Activated CD4-positive, alpha-beta T cell treated with anti-CD3 and anti-CD28 coated beads, Interleukin-2, amount 10 ng/mL, durations not matched to agents 7 days and 5 days (primary cell): ENCODE measurements at places on chromosomes 5 and 9. TPM values are rescaled to one million over a fixed set of nuclear protein-coding genes. Genes with fewer than 3 reads are reported as not detected.

DNA sequence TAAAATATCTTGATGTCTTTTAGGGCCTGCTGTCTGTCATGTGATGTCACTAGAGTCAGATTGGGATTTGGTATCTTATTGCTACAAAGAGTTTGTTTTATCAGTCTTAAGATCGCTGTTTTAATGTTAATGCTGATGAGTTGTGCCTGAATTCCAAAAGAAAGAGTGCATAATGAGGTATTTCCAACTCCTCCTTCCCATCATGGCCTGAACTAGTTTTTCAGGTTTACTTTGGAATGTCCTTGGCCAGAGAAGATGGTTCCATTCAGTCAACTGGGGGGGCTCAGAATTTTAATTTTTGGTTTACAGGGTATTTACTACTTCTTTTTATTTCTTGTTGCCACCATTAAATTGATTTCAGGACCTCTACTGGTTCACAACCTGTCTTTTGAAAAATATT lies 74.3 kb upstream of the MARCHF11 start:
- no peaks in the 10 kb centered on the region for H3K27me3 ChIP-seq
- no peak for DNase-seq
- no peaks in the 10 kb centered on the region for H3K4me1 ChIP-seq
- no peaks in the 10 kb centered on the region for H3K36me3 ChIP-seq
- H3K4me3 ChIP-seq, result no peak overlapping the region

Gene PCDHA3
- not detected for total RNA-seq

Gene GDNF
- total RNA-seq, result not detected

Gene LHX6
- not detected for total RNA-seq

GRCh38 chr5:57325678-57326397 lies 152.0 kb downstream of the GPBP1 start:
- H3K36me3 ChIP-seq, result no peaks in the 10 kb centered on the region
- no peak overlapping the region for H3K27ac ChIP-seq
- no peaks in the 10 kb centered on the region for H3K27me3 ChIP-seq
- no peak for DNase-seq

Gene SIT1
- total RNA-seq, result 195 TPM

Gene PKN3
- total RNA-seq, result 8.2 TPM

Gene SPINK7
- not detected for total RNA-seq

- H3K36me3 ChIP-seq, result no peaks in the 10 kb centered on the region
- H3K27me3 ChIP-seq, result no peaks in the 10 kb centered on the region
- no peak for DNase-seq
- H3K27ac ChIP-seq, result no peak overlapping the region
These were observed 273.1 kb downstream of the KIAA0825 start for GRCh38 chr5:94345257-94345656.

Gene LHX3
- total RNA-seq, result not detected

GRCh38 chr5:146873186-146873917 lies 5.2 kb downstream of the PPP2R2B start:
- DNase-seq, result no peak
- no peak overlapping the region for H3K4me3 ChIP-seq
- H3K27ac ChIP-seq, result no peak overlapping the region
- peaks cover 28% of the 10 kb centered on the region for H3K27me3 ChIP-seq
- H3K36me3 ChIP-seq, result no peaks in the 10 kb centered on the region
- peaks cover 9% of the 10 kb centered on the region for H3K4me1 ChIP-seq

DNA sequence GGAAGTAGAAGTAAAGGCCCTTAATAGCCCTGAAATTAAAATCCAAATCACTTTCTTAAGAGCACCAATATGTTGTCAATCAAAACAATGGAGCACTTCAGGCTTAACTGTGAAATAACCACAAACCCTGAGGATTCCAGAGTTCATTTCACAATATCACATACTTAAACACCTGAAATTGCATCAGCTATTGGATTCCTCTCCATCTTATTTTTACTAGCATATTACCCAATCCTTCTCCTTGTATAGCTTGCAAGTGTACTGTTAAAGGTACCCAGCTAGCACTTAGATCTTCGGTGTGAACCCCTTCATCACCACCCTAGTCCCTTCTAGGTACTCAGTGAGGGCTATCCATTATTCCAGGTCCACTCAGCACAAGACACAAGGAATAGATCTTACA lies 287.3 kb downstream of the EFNA5 start:
- H3K4me1 ChIP-seq, result peaks cover 12% of the 10 kb centered on the region
- no peak overlapping the region for H3K4me3 ChIP-seq
- H3K36me3 ChIP-seq, result no peaks in the 10 kb centered on the region
- DNase-seq, result no peak

GRCh38 chr9:21559402-21560280 lies 77.5 kb upstream of the IFNE start:
- no peak overlapping the region for H3K27ac ChIP-seq
- H3K4me1 ChIP-seq, result peaks cover 26% of the 10 kb centered on the region
- peaks cover 2% of the 10 kb centered on the region for H3K36me3 ChIP-seq
- peaks cover 64% of the 10 kb centered on the region for H3K27me3 ChIP-seq
- H3K4me3 ChIP-seq, result peak overlapping the region; percentile 93

DNA sequence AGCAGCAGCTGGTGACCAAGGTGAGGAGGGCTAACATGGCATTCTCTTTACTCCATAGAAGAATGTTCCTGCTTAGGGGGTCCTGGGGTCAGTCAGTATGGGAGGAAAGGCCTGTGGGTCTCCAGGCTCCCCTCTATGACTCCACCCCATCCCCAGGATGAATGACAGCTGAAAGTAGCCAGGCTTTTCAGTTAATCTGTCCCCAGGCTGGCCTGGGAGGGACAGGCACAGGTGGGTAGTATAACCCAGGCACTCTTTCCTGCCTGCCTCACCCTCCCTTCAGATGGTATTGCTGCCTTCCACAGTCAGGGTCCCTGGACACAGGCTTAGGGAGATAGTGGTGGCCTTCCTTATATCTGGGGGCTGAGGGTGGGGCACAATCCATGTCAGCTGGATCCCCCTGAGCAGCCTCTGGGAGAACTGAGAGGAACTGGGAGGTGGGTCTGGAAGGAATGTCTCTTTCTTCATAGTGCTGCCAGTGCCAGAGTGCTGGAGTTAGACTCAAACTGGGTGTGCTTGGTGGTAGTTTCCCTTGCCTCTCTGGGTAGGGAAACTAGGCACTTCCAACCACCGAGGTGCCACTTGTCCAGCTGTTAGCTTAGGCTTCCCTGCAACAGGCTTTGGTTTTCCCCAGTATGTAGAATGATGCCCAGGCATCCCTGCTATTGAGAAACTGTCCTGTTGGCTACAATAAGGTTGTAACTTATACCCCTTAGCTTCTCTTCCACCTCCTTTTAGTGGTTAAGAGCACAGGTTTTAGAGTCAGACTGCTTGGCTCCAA lies 27.8 kb downstream of the LARP1 start:
- DNase-seq, result no peak
- no peak overlapping the region for H3K27ac ChIP-seq
- peaks cover 65% of the 10 kb centered on the region for H3K4me1 ChIP-seq
- H3K36me3 ChIP-seq, result peaks cover 2% of the 10 kb centered on the region
- no peak overlapping the region for H3K4me3 ChIP-seq
